ENCODE measurements at places on chromosomes 3 and 15.

- ATAC-seq, result no peak
Measured at GRCh38 chr3:160472344-160472743, 22.8 kb upstream of the TRIM59 start.

GRCh38 chr15:25670025-25670554 lies 193.0 kb downstream of the ATP10A start:
- no peak for ATAC-seq

DNA sequence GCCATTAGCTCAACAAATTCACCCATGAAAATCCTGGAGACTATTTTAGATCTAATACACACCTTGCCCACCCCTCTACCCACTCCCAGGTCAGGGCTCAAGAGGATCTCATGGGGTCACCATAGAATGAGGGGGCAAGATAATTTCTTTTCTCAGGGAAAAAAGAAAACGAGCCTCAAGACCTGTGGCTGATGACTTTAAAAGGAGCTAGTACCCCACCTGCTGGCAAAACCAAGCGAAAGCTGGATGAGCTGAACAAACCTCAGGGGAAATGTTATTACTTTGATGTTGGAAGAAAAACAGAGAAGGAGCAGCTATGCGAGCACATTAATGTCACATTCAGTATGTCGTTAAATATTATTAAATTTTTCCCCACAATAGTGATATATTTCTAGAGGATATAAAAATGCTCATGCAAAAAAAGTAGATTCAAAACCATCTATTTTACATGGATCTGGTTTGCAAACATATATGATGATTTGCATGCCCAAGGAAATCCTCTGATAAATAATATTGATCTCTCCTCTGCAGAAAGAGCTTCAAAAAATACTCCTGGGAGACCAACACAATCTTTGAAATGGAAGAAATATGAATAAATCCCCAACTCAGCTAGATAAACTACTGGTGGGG lies 37.7 kb downstream of the PLD1 start:
- peak; percentile 90 for ATAC-seq

DNA sequence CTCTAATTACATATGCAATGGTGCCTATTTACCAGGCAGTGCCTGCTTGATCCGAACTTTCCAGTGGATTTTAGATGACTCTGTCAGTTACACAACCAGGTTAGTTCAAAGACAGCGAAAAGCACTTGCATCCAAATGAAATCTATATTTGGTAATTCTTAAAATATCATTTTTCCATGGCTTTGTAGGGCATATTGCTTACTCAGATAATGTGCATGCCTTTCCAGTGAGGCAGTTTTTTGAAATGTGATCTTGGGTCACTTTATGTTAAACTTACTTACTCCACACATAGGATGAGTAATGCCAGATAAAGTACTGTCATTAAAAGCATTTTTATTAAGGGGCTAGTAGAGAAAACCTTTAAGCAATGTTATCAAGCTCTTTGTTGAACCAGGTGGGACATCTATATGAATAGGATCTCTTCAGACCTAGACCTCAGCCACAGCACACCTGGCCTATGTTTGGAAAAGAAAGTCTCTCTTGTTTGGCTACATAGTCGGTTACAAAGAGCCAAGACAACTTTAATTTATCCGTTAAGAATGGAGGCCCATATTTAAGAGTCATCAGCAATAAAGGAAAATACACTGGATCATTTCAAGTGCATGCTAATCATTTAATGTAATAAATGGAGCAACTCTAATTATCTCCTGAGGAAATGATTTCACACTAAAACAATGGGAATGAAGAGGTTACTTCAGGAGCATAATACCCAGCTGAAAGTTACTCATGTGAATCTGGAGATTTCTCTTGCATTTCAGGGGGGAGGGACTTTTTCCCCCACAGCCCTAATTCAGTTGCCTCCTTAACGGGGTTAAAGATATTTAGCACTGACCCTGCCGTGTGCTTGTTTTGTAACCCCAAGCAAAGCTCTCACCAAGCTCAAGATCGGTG lies 56.3 kb upstream of the TMCO5A start:
- peak; percentile 82 for ATAC-seq

GRCh38 chr15:74128785-74129585 lies 1.4 kb upstream of the ISLR2 start:
- ATAC-seq, result no peak

- no peak for ATAC-seq
Measured at GRCh38 chr15:41821831-41822230, 6.1 kb upstream of the JMJD7 start.

DNA sequence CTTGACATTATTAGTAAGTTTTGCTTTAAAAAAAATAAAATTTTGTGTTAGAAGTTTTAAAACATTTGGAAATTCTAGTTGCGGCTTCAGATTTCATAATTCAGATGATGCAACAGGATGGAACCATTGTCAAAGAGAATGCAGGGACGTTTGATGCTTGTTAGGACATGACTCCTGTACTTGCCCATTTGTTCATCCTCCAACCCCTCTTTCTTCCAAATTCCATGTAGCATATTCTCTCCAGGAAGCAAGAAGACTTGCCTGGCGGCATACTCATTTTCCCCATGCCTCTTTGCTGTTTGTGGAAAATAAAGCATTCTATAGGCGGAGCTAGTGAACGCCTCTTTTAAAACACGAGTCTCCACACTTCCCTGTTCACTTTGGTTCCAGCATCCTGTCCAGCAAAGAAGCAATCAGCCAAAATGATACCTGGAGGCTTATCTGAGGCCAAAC lies at the start of gene CSTA:
CSTA (plus strand) TSS at position 378 of the 453 bp plus-strand sequence; CDS start at position 423, 45 bp downstream.
- ATAC-seq, result no peak

DNA sequence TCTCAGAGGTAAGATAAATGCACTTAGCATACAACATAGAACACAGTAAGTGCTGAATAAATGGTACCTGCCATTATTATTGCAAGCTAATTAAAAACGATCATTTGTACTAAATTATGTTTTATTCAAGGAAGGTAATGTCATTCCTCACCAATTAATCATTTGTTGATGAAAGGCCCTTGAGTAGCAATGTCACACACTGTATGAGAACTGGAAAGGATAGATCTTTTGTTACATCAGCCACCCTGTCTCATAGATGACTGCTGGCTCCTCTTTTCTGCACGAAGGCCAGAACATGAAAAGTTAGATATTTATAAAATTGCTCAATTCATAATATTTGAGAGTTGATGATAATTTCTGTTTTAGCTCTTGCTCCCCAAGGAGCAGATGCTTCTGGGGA lies 415.4 kb downstream of the RBMS3 start:
- no peak for ATAC-seq

DNA sequence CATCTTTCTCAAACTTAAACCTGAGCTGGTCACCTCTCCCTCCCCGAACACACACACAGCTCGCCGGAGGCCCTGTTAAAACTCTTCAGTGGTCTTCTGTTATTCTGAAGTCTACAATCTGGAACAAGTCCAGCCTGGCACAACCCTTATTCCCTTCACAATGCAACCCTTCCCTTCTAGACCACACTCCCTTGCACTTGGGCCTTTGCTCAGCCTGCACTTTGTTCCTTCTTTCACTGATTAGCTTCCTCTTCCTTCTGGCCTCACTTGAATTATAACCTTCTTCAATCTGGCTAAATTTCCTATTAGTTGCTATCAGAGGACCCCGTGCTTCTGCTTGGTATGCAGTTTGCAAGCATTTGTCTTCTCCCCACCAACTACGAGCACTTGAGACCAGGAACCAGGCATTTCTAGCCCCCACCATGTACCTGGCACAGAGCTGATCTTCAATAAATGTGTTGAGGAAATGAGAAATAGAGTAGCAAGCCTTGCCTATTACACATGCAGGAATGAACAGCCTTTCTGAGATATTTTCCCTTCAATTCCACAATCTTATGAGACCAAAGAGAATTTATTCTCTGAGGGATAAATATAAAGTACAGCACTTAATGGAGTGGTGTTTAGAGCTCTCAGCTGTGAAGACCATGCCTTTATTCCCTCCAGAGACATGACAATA lies 663.1 kb upstream of the ADAMTS9 start:
- ATAC-seq, result no peak

- no peak for ATAC-seq
Measured at GRCh38 chr15:64878705-64879104, 33.0 kb upstream of the ANKDD1A start.

- ATAC-seq, result no peak
Measured at GRCh38 chr15:56484287-56484686, 19.4 kb upstream of the MNS1 start.

DNA sequence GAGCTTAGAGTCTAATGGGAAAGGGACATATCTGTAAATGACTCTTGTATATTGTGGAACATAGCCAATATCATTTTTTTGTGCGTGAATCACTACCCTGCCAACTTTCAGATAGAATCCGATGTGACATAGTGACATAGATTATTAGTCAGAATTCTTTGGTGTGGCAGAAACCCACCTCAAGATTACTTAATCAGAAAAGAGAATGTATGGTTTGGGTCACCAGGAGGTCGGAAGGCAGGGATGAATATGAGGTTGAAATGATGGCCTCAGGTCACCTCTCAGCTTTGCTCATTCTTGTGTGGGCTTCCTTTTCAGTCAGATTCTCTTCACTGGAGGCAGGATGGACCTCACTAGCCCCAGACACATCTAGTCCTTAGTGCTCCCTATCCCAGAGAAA lies 41.4 kb downstream of the SNAPC5 start:
- peak; percentile 55 for ATAC-seq

DNA sequence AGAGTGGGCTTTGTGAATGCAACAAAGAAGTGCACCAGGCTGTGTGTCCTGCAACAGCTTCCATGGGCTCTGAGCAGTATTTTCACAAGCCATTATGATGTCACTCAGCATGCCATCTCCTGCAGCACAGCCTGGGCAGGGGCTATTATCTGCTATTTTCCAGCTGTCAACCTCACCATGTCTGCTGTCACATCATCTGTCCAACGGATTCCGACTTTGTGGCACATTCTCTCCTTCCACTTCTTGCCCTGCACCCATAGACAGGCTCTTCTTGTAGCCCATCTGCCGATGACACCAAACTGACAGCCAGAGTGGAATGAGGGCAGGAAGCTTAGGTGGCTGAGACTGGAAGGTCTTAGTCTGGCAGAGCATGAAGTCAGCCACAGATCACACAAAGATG lies 691.9 kb downstream of the NTRK3 start:
- no peak for ATAC-seq

DNA sequence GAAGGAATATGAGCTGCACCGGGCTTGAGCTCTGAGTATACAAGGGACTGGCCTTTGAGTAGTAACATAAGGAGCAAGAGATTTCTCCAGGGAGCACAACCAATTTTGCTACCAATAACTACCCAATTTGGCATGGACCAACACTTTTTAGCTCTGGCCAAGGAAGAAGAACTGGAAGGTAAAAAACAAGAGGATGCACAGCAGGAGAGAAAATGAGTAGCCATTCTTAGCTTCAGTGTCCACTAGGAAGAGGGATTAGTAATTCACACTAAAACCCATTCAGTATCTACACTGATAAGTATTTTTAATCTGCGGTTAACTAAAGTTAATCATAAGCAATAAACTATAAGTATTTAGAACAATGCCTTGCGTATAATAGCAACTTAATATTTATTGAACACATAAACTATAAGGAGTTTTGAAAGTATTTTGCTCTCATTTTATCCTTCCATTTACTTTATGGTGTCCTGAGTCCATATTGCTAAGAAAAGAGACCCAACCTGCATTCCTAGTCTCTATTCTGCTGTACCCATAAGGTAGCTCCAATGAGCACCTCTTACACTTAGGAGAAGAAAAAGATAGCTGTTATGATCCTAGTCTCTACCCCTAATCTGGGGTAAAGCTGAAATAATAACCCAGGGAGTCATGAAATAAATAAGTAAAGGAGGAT lies 268.9 kb downstream of the IGSF11 start:
- ATAC-seq, result no peak

GRCh38 chr3:37198996-37199395 lies 24.6 kb upstream of the LRRFIP2 start:
- ATAC-seq, result no peak

DNA sequence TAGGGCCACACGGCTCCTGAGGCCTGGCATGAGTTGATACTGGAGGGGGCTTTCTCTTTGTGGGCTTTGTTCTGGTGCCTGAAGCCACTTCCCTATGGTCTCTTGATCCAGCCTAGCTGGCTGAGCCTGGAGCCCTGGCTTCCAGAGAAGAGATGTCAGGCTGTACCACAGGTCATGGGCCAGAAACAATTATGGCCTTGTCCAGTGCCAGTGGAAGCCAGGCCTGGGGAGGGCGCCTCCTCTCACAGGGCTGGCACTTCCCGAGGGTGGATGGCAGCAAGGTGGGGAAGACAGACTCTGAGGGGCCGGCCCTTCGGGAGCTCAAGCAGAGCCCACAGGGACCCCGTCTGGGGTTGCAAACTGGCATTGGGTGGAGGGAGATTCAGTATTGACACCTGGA lies 34.9 kb upstream of the ACAD9 start:
- ATAC-seq, result no peak

DNA sequence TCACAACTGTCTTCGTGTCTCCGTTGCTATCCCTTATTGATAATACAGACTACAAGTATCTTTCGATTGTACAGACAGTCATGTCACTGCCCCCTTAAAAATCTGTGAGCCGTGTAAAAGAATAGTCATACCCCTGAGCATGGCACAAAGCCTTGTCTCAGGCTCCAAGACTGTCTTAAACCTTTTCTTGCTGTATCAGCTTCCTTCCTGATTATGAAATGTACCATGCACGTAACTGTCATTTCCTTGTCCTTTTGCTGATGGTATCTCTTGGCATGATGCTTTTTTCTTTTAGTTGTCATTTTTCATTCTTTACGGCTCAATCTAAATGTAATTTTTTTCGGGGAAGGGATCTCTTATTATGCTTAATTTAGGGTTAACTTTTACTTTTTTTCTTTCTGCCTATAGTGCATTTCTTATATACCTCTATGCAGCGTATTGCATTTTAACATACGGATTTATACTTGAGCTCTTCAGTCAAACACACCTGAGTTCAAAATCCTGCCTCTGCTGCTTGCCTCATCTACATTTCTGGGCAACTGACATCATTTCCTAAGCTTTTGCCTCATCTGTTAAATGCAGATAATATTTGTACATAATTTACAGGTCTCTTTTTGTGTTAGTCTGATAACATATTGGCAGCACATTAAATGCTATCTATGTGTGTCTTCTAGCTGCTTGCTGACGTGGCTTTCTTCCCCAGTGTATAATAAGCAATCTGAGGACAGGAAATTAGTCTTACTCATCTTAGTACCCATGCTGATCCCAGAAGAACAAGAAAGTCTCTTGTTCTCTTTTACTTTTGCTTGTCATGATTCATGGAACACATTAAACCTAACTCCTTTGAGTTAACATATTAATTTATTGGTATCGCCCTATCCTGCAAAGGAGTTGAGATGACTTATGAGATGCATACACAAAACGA lies 57.3 kb downstream of the ROBO2 start:
- ATAC-seq, result no peak
